ENCODE measurements at places on chromosomes 7 and 10.

DNA sequence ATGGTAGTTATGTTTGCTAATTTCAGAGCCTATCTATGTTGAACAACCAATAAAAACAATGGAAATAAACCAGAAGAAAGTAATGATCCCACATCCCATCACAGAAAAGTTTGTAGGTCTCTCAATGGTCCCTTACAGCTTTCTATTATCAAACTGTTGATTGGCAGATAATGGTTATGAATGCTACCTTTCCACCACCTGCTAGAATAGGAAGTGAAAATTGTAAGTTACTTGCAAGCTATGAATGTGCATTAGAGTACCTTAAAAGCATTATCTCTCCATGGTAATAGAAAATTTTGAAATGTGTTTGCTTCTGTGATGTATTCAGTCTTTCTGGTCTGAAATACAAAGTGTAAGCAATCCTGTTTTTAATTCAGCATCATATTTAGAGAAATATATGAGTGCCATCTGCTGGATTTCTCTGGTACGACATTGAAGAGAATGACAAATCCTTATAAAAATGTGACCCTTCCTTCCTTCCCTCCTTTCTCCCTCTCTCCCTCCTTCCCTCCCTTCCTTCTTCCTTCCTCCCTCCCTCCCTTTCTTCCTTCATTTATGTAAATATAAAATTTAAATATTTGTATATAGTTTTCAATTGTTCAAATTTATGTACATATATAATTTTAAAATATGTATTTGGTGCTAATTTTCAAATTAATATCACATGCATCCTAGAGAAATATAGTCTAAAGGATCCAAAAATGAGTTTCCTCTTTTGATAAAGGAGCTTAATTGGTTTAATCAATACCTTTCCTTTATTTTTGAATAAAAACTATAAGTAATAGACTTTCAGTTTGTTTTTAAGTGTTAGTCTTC is 41.4 kb upstream of the PNLIPRP3 start:
- DNase-seq: no peak

GRCh38 chr7:886626-887487 is 10.5 kb downstream of the GET4 start:
- no peak for DNase-seq

- no peak for DNase-seq
These were observed 139.5 kb upstream of the CHRM2 start for GRCh38 chr7:136728945-136729344.

- no peak for DNase-seq
These were observed 134.4 kb upstream of the LYZL2 start for GRCh38 chr10:30763918-30764317.

DNA sequence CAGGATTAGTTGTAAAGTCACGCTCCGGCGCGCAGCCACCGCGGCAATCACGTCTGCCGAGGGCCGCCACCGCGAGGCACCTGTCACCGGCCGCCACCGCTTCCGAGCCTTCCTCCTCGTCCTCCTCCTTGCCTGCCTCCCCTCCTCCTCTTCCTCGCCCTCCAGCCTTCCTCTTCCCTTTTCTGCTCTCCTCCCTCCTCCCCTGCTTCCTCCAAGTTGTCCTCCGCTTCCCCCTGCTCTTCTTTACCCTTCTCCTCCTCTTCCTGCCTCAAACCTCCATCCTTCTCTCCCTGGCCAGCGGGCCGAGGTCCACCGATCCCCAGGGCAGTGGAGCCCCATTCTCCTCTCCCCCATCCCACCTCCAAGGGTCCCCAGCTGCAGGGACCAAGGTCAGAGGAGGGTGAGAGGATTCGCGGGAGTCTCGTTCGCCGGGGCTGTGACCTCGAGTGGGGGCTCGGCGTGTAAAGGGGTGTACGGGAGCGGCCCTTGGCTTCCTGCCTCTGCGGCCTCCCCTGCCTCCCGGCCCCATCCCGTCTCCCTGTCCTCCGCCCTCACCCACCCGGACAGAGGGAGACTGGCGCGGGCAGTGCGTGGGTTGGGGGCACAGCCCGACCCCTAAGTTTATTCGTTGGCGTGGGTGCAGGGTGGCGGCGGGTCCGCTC is 89.5 kb upstream of the PAX2 start:
- DNase-seq: no peak

- peak; percentile 73 for DNase-seq
These were observed at the start of gene CHN2 for GRCh38 chr7:29194594-29195427. Gene CHN2 (plus strand): TSS chr7:29194775.

- DNase-seq: no peak
These were observed 202.2 kb downstream of the SNX10 start for GRCh38 chr7:26493737-26494428.

DNA sequence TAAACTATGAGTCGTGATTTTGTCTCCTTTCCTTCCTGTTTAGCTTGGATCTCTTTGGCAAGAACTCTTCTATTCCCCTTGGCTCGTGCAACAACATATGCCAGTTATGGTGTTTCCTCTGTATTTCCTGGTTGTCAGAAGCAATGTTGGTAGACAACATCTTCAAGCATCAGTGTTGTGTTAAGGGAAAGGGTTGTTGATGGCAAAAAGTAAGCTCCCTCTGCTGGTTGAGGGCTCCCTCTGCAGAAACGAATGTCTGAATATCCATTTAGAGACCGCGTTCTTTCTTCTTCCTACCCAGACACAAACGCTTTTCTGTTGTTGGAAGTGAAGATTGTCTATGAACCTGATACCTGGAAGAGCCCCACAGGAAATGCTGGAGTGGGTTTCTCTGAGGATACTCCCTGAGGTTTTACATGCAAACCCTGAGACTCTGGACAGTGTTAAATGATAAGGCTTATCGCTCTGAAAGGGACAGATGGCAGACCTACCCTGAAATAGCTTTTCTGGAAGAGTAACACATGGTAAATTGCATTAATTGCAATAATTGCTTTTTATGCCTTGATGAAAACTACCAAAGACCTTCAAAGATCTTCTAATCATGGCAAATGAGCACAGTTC is 23.5 kb upstream of the C1QL3 start:
- no peak for DNase-seq

DNA sequence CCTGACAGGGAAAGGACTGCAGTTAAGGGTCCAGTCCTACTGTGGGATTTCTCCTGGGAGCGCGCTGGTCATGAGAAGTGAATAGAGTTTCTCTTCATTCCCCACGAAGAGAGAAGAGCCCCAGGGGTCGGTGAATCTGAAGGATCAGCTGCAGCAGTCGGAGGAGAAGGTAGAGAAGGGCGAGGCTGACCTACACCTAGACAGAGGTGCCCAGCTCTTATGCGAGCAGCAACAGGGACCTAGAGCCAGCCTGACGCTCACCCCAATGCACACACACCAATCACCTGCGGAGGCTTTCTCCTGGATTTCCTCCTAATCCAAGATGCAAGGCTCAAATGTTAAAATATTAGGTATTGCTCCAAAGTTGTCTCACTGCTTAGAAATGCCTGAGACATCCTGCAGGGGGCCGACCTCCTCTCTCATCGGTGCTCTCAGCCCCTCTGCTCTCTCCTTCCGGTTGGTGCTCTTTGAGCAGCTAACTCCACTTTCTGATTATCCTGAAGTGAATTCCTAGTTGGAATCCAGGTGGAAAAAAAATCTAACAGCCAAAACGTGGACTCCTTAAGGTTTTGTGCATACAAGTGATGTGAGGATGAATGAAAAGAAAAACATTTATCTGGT is 176.4 kb downstream of the AHR start:
- DNase-seq: no peak

- DNase-seq: no peak
These were observed 110.3 kb downstream of the KAT6B start for GRCh38 chr10:74936577-74937265.

DNA sequence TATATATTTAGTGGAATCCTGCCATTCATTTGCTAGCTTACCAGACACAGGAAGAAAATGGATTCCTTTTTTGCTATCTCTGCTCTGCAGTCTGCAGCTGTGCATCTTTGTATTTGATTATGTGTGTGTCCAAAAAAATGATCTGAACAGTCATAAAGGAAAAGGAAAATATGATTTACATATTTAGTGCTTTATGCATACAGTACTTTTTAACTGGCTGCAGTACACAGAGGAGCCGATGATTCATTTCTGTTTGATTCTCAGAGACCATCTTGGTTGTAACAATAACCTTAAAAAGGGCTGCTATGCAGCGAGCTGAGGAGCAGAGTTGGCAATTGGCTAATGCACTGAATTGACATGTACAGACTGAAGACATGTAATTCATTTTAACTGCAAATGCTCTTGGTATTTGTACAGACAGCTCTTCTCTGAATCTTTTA is 151.3 kb upstream of the FZD1 start:
- no peak for DNase-seq

DNA sequence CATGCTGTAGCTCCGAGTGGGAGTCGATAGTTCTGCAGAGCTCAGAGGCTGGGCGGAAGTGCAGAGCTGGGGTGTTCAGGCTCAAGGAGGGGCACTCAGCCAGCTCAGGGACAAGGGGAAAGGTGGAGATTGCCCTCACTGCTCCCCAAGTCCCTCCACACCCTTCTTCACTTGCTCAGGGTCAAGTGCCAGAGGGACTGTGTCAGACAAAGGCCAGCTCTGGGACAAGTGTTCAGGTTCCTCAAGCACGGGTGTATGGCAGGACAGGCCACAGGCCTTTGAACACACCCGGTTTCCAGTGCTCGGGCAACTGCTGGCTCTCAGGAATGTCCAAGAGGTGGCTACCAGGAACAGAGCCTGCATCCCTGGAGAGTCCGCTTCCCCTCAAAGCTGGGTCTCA is 293.0 kb upstream of the PODXL start:
- DNase-seq: no peak

DNA sequence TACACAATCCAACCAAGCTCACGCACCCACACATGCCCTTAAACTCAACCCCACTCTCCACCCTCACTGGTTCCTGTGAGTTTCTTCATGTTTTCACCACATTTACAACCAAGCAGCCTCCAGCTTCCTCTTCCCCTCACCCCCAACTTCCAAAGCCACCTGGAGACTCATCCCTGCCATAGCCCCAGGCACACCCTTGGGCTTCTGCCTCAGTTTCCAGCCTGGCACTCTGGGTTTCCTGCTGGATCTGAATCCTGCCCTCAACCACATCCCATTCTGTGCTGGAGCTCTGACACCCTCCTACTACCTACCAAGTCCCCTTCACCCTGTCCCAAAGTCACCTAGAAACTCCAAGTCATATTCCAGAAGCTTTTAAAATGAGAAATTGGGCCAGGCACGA is 29.4 kb downstream of the CCDC3 start:
- DNase-seq: no peak

- DNase-seq: no peak
These were observed 57.8 kb downstream of the LUC7L2 start for GRCh38 chr7:139417478-139417877.

- no peak for DNase-seq
These were observed 505.8 kb downstream of the GPAM start for GRCh38 chr10:111677759-111678158.

- DNase-seq: no peak
These were observed 35.4 kb downstream of the JMJD1C start for GRCh38 chr10:63430091-63430998.

DNA sequence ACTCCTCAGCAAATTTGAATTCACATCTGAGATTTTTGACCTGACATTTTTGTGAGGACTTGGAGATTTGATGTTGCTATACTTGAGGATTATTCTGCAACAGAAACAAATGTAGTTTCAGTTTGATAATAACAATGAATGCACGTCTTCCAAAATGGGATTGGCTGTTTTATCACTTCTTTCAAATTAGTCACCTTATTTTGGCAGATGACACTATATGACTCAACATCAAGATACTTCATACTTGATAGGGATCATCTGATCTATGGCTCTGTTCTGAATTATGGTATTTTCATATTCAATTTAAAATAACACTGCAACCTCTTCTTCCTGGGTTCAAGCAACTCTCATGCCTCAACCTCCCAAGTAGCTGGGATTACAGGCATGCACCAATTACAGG is 24.2 kb downstream of the ARL5B start:
- no peak for DNase-seq

DNA sequence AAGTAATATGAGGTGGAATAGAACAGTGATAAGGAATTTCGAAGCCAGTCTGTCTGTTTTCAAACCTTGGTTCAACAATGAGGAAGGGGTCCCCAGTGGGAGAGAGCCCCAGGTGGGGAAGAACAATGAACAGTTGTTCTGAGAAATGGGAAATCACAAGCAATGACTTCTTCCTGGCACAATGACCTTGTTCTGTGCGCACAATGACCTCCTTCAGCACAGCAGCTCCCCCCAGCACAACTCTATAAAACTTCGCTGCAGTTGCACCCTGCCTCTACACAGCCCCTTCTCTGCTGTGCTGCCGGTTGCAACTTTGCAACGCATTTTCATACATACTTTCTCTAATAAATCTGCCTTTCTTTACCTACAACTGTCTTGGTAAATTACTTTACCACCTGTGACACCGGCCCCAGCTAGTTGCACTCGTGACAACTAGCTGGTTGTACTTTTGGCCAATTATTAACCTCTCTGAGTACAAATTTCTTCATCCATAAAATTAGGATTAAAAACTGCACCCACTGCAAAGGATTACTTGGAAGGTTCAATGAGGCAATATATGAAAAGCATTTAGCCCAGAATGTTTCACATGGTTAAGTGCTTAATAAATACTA is 40.5 kb downstream of the ASB4 start:
- no peak for DNase-seq

- no peak for DNase-seq
These were observed 150.2 kb upstream of the PRSS58 start for GRCh38 chr7:142407939-142408570.

DNA sequence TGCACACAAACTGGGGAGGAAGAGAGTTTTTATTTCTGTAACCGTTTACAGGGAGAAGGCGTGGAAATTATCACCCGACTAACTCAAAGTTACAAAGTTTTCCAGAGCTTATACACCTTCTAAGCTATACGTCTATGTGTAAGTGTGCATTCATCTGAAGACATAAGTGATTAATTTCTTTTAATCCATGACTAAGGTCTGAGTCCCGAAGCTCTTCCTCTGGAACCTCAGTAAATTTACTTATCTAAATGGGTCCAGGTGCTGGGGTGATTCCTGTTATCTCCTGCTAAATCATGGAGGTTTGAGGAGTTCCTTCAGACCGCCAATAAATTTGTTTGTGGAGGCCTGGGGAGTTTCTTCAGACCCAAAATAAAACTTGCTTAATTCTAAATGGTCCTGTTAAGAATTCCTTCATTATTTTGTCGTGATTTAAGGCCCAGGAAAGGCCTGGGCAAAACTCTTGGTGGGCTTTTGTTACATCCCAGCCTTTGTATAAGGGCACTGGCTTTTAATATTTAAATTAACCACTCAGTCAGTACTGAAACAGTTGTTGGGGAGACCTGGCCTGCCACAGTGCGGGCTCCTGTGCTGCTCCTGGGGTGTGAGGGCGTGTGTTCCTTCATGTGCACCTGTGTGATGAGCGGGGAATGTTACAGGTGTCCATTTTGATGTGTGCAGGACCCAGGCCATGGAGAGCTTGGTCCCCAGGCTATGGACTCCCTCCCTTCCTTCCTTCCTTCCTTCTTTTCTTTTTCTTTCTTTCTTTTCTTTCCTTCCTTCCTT is 5.8 kb upstream of the METTL27 start:
- DNase-seq: no peak

- no peak for DNase-seq
These were observed 497.6 kb upstream of the PHF14 start for GRCh38 chr7:10475940-10476641.

- DNase-seq: no peak
These were observed 166.4 kb downstream of the MAD1L1 start for GRCh38 chr7:2066251-2066919.

GRCh38 chr7:66535414-66536329 is 93.0 kb upstream of the KCTD7 start:
- no peak for DNase-seq

GRCh38 chr10:51894771-51895578 is 195.6 kb upstream of the CSTF2T start:
- no peak for DNase-seq

GRCh38 chr10:5282137-5282536 is 82.6 kb upstream of the UCN3 start:
- no peak for DNase-seq

Data from liver (tissue), 10 donors.